ENCODE measurements at places on chromosomes 4 and X. TPM values are rescaled to one million over a fixed set of nuclear protein-coding genes. Genes with fewer than 3 reads are reported as not detected.

The CXCL8 gene
- 1.1 TPM for total RNA-seq

- H3K27ac ChIP-seq = no peak overlapping the region
- peaks cover 7% of the 10 kb centered on the region for H3K4me1 ChIP-seq
- no peak overlapping the region for H3K4me3 ChIP-seq
These were observed 107.6 kb downstream of the ATXN3L start for GRCh38 chrX:13212191-13212651.

The DMP1 gene
- total RNA-seq = not detected

DNA sequence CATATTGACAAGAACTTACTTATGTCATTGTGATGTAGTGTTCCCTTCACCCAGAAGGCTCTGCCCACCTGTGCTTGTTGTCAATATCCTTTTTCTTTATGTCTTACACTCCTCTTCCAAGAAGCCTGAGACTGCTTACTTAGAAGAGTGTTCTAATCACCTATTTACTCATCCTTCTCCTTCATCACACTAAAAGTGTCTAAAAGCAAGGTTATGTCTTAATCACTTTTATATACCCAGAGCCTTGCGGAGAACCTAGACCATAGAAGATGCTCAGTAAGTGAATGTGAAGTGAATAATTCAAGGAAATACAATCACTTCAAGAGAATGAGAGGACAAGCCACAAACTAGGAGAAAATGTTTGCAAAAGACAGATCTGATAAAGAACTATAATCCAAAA lies 177.6 kb upstream of the S100G start:
- no peaks in the 10 kb centered on the region for H3K27me3 ChIP-seq
- H3K4me1 ChIP-seq = peaks cover 11% of the 10 kb centered on the region
- no peak overlapping the region for H3K27ac ChIP-seq
- DNase-seq = no peak
- no peak overlapping the region for H3K4me3 ChIP-seq
- no peaks in the 10 kb centered on the region for H3K36me3 ChIP-seq

DNA sequence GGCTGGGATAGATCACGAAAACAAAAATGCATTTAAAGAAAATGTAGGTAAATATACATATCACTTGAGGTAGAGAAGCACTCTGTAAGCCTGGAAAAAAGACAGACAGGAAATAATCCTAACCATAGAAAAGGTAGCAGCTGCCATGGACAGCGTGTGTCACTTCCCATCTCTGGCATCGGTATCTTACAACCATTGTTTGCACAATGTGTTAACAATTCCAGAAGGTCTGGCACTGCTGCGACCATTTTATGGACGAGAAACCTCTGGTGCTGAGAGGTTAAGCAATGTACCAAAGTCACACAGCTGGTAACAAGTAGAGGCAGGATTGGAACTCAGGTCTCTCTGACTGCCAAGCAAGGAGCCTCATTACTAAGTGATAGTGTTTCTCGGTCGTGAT lies 1.7 kb upstream of the MTNR1A start:
- no peak for DNase-seq
- H3K4me3 ChIP-seq = no peak overlapping the region
- no peak overlapping the region for H3K27ac ChIP-seq
- no peaks in the 10 kb centered on the region for H3K4me1 ChIP-seq
- H3K36me3 ChIP-seq = no peaks in the 10 kb centered on the region

DNA sequence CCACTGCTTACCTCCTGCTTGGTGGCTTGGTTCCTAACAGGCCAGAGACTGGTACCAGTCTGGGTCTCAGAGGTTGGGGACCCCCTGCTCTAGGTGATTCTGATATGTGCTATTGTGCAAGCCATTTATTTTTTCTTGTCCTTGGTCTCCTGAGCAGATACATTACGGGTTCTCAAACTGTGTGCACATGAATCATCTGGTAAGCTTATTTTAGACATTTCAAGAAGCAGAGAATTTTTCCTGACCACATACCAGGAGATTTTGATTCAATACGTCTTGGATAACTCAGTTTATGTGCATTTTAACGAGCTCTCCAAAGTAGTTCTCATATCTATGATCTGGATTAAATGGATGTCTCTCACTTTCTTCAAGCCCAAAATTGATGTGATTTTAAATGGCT lies 77.2 kb downstream of the FHIP1A start:
- no peak for DNase-seq
- no peaks in the 10 kb centered on the region for H3K4me1 ChIP-seq
- no peak overlapping the region for H3K4me3 ChIP-seq
- peaks cover 5% of the 10 kb centered on the region for H3K27me3 ChIP-seq
- H3K27ac ChIP-seq = no peak overlapping the region
